ENCODE measurements at places on chromosomes 3 and 15. TPM values are rescaled to one million over a fixed set of nuclear protein-coding genes. Genes with fewer than 3 reads are reported as not detected.

HES1 gene
- 3.8 TPM for total RNA-seq

SEMA3B gene
- total RNA-seq = 6.8 TPM

P2RY12 gene
- total RNA-seq = 0.12 TPM

GOLGA6B gene
- not detected for total RNA-seq

CFAP100 gene
- not detected for total RNA-seq

CCK gene
- total RNA-seq = 0.62 TPM

GOLGA8N gene
- 11.4 TPM for total RNA-seq

TMC3 gene
- total RNA-seq = not detected

FBXO40 gene
- total RNA-seq = under 0.01 TPM

SST gene
- total RNA-seq = not detected

NLGN1 gene
- total RNA-seq = 20.1 TPM

Data from uterine smooth muscle cell (primary cell).